ENCODE measurements at places on chromosomes 1 and 21.

GRCh38 chr1:85295006-85295431 lies 18.6 kb upstream of the BCL10 start:
- no peak for DNase-seq

DNA sequence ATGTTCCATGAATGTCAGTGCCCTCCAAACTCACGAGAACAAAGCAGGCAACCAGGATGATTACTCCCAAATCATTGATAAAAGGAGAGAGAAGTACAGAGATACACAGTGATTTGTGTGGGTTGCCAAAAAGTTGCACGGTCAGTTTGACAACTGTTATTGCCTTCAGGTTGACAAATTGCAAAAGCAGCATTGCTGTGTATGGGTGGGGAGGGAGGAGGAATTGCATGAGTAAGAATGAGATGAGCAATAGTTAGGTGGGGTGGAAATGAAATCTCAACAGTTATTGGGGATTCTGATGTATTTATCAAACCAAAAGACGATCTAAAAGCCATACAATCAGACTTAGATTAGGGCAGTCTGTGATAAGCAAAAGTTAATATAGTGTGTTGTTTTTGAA lies 93.7 kb downstream of the NTMT2 start:
- DNase-seq, result no peak

DNA sequence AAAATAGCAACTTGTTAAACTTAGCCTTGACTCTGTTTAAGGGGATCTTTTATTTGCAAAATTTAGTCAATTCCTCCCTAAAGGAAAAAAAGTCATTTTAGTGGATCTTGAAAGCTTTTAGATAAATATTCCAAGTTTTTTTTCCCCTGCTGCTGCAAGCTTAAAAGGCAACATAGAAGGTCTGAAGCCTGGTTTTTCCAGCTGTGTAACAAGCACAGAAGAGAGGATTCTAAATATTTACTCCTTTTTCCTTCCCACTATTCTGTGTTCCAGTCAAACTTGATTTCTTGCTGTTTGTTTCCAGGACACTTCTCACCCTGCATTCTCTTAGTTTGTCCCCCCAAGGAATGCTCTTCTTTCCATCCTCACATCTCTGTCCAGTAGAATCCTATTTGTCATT lies 86.7 kb downstream of the NFIA start:
- no peak for DNase-seq

GRCh38 chr1:234525099-234525799 lies 46.3 kb upstream of the TARBP1 start:
- DNase-seq, result no peak
